SHP77 (cell line): ENCODE measurements at places on chromosomes 4 and X.

- no peak for DNase-seq
Observed at GRCh38 chr4:102250341-102250740, 94.9 kb downstream of the SLC39A8 start.

DNA sequence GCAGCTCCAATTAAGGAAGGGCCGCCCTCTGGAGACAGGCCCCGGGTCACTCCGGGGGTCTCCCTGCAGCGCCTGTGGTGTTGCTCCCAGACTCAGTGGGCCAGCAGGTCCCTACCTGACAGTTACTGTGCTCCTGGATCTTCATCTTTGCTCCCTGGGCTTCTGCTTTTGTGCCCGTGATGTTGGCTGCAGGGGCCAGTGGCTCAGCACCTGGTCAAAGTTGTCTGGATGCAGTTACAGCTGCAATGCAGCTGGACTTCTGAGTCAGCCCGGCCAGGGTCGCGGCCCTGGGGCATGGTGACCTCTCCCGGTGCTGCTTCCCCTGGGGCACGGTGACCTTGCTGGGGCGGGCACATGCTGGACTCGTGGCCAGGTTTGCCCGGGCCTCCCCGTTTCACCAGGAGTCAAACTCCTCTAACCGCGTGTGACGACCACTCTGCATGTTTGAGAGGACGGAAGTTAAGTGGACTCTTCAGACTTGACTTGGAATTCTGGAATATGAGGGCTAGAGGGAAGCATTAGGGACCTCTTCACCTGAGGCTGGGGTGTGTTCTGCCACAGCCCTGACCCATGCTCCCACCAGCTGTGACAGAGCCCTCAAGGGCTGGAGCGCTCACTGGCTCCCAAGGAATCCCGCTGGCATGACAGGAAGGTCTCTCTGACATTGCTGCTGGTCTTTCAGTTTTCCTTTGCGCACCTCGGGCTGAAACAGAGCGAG, 3.7 kb downstream of the CTAG2 start:
- no peak for DNase-seq

DNA sequence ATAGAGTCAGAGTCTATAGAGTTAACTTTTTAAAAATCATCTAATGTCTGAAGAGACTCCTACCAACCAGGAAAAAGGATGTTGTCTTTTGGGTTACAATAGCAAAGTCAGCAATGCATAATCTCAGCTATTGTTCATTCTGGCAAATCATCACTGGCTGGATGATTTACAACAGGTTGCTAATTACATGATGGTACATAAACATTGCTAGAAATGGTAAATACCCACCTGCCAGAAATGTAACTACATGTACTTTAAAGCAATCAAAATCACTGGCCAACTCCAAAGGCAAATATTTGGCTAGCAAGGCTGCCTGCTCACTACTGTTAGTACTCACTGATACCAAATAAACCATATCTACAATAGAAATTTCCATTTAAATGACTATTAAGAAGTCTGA, 91.1 kb downstream of the PPP3CA start:
- peak; percentile 59 for DNase-seq

DNA sequence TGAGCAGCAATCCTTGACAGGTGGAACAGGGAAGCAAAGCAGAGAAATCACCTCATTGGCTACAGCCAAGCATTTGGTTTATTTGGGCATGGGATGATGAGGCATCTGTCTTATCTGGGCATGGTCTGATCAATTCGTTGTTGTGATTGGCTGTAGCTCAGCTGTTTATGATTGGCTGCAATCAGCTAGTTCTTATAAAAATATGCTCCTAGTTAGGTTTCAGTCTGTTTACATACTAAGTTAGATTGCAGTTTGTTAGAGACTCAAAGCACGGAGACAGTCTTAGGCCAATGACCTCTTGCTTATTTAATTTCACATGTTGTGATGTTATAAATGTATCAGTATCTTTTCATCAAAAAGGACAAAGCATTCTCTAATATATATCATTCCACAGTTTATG, 312.0 kb downstream of the PDGFC start:
- DNase-seq, result no peak

DNA sequence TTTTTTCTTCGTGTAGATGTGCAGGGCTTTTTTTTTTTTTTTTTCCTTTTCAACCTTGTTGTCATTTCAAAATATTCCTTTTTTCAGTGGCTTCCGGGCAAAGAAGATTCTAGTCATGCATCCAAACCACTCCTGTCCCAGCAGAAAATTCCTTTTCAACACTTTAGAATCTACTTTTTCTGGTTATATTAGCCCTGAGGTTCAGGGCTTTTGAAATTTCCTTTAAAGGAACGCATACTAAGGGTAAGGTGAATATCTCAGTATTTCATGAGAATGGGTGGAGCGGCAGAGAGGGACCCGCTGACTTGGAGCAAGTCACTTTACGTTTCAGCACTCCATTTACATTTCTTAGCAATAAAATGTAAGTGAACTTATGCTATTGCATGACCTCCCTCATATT, 15.6 kb upstream of the TENM3 start:
- no peak for DNase-seq
